Mesothelial cell of epicardium (in vitro differentiated cells): ENCODE measurements at places on chromosomes 16 and 17. TPM values are rescaled to one million over a fixed set of nuclear protein-coding genes. Genes with fewer than 3 reads are reported as not detected.
A peak's percentile ranks its signal among the peaks of the same experiment; 100 is the strongest.

- no peak for DNase-seq
Measured at GRCh38 chr17:77617516-77617915, 341.0 kb upstream of the TNRC6C start.

- no peak for DNase-seq
Measured at GRCh38 chr16:75535901-75536300, at the start of gene CHST5. CHST5 (minus strand) TSS chr16:75536108; CDS start chr16:75530384, 5,724 bp downstream.

DNA sequence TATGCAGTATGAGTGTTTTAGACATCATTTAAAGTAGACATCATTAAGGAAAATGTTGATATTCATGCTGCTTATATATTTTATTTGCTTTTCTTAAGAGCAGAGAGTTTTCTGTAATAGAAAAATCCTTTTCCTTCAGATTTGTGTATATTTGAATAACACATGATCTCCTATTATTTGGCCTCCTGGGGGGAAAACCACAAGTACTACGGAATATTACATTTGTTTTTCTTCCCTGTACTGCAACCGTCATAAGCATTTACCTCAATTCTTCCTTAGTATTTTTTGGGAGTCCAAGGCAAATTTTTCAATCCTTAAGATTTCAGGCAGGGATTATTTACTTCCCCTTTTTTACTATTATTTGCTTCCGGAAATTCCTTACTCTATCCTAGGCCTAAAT lies 6.0 kb downstream of the RSPRY1 start:
- DNase-seq = no peak

DNA sequence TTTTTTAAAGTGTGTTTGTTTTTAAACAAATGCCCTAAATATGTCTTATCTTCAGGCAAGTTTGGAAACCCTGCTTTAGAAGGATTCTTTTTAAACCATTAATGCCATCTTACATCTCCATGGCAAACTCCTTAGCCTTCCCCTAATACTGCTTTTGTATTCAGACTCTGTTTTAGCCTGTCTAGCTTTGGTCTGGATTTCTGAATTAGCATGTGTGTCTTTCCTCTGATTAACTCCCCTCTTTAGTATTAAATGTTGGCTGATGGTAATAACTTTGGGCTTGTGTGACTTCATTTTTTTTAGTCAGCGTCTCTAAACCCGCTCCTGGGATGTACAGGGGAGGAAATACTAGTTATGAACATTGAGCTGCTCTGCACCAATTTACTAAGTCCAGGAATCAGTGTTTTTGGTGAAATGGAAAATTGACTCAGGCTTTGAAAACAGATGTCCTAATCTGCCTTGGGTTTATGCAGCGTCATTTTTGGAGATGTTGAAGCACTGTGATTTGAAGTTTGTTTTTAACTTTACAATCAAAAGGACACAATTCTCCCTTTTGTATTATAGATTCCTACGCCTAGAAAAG lies 22.2 kb downstream of the WIPF2 start:
- no peak for DNase-seq

GRCh38 chr17:1574697-1575471 lies 12.3 kb upstream of the PITPNA start:
- DNase-seq = no peak

- DNase-seq = no peak
Measured at GRCh38 chr17:17904166-17905035, 67.6 kb upstream of the SREBF1 start.

- DNase-seq = no peak
Measured at GRCh38 chr17:17711641-17712162, 30.4 kb downstream of the RAI1 start.

DNA sequence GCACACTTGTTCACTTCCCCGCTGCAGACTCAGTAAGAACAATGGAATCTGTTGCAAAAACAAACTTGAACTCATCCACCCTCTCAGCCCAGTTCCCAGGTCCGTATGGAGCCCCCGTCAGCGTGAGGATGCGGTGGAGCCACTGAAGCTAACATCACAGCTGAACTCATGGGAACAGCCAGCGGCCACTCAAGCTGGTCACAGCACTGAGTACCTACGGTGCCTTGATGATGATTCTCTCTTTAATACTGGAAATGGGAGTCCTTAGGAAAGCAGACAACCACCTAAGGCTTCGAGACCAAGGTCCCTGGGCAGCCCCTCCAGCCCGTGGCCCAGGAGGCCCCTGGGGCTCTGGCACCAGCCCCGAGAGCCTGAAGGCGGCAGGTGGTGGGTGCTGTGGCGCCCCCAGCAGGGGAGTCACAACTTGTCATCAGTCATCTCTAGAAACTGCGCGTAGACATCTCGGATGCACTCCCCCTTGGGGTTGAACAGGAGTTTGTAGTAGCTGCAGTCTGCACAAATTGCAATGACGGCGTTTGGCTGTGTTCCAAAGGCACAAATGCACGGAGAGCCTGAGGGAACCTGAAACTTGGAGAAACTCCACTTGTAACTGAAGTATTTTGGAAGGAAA lies 31.0 kb upstream of the RHOT1 start:
- DNase-seq = peak; percentile 65

DNA sequence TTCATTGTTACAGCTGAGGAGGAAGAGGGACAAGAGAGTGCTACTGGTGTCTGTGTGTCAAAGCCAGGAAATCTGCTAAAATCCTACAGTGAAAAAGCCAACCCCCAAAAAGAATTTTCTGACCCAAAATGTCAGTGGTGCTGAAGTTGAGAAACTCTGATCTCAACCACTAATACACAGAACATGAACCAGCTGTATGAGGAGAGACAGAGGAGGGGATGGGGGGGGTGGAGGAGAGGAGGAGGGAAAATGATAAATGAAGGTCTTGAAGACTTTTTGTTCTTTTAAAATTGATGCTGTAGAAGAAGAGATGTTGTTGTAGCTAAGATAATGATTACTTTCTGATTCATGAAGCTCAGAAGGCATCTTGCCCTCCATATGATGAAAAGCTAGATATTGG lies 27.4 kb upstream of the CDRT4 start:
- DNase-seq = no peak

GRCh38 chr16:15427648-15428239 lies 6.6 kb upstream of the BMERB1 start:
- DNase-seq = no peak

- no peak for DNase-seq
Measured at GRCh38 chr16:79430191-79430678, 170.3 kb downstream of the MAF start.

- DNase-seq = peak; percentile 40
Measured at GRCh38 chr17:77690271-77691161, 268.0 kb upstream of the TNRC6C start.

DNA sequence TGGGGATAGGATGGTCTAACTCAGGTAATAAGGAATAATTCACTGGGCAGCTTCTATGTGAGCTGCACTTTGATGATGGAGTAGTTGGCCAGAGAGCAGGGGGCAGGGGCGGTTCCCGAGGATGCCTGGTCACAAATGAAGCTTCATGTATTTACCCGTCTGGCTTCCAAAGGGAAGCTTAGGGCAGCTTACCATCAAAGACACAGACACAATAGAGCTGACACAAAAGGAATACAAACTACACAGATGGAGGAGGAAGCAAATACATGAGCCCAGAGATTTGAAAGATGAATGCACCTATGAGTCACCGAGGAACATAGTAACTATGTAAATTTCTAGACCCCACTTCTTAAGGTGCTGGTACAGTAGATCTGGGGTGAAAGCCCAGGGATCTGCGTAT lies 8.7 kb upstream of the EMP2 start:
- no peak for DNase-seq

DNA sequence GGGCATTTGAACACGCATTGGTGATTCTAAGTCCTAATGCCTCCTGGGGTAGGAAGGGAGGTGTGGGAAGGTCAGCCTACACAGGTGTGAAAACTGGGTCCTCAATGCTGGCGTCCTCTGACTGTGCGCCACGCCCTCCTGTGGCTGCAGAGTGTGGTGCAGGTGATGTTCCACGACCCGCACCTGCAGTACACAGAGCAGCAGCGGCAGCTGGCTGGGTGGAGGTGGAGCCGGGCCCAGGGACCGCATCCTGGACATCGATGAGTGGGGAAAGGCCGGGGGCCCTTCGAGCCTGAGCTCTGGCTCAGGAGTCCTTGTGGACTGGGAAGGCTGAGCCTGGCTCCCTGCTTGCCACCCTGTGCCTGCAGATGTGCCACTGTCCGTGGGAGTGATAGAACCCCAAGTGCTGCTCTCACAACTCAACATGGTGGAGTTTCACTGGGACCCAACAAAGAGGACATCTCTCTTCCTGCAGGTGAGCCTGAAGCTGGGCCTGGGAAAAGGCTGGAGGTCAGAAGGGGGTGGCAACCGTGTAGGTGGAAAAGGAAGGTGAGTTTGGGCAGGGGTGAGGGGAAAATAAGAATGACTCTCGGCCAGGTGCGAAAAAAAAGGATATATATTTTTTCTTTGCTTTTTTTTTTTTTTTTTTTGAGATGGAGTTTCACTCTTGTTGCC lies 14.0 kb upstream of the STAC2 start:
- no peak for DNase-seq

- DNase-seq = no peak
Measured at GRCh38 chr16:67001726-67002125, 13.3 kb downstream of the CES4A start.

DNA sequence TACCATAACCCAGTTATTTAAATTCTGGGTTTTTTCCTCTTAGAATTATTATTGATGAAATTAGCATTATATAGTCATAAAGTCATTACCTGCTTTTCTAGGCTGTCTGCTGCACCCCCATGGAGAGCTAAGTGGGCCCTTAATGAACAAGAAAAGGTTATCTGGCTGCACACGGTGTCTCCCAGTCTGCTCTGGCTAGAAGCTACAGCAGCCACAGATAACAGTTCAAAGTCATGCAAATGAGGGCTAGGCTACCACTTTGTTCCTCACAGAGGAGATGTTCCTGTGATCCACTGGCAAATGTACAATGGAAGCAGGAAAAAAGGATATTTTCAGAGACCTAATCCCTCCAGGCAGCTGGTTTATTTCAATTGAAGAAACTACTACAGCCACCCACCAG lies 112.1 kb downstream of the SNX11 start:
- no peak for DNase-seq

- no peak for DNase-seq
Measured at GRCh38 chr17:17017343-17018014, 24.8 kb upstream of the MPRIP start.

- peak; percentile 79 for DNase-seq
Measured at GRCh38 chr17:45316434-45317110, at the start of gene MAP3K14. MAP3K14 (minus strand) TSS chr17:45317020; CDS start chr17:45290745, 26,275 bp downstream.

GRCh38 chr16:68539711-68540239 lies 684 bp downstream of the ZFP90 start:
- no peak for DNase-seq

DNA sequence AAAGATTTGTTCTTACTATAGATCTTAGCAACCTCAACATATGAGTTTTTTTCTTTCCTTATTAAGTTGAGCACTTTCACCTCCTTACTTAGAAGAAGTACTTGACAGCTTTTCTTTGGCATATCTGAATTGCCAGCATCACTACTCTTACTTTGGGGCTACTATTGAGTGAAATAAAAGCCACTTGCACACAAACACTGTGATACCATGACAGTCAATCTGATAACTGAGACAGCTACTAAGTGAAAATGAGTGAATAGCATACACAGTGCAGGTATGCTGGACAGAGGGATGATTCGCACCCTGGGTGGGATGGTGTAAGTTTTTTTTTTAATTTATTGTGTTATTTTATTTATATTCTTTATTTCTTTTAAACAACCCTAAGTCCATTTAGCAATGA lies 13.5 kb upstream of the TENT4B start:
- no peak for DNase-seq

DNA sequence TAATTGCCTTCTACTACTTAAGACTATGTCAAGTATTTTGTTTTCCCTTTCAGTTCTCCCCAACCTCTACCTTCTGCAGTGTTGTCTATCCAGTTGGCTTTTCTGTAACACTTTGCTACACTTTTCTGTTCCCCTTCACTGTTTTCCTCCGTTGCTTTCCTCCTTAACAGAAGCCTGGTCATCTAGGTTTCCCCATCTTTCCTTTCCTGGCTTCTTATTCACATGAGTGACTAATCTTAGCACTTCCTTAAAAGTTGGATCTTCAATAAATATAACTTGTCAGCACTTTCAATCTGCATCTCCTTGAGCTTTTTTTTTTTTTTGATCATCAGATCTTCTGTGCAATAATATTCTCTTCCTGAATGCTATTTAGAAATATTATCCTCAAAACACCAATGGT lies 2.8 kb upstream of the SLFN11 start:
- no peak for DNase-seq

DNA sequence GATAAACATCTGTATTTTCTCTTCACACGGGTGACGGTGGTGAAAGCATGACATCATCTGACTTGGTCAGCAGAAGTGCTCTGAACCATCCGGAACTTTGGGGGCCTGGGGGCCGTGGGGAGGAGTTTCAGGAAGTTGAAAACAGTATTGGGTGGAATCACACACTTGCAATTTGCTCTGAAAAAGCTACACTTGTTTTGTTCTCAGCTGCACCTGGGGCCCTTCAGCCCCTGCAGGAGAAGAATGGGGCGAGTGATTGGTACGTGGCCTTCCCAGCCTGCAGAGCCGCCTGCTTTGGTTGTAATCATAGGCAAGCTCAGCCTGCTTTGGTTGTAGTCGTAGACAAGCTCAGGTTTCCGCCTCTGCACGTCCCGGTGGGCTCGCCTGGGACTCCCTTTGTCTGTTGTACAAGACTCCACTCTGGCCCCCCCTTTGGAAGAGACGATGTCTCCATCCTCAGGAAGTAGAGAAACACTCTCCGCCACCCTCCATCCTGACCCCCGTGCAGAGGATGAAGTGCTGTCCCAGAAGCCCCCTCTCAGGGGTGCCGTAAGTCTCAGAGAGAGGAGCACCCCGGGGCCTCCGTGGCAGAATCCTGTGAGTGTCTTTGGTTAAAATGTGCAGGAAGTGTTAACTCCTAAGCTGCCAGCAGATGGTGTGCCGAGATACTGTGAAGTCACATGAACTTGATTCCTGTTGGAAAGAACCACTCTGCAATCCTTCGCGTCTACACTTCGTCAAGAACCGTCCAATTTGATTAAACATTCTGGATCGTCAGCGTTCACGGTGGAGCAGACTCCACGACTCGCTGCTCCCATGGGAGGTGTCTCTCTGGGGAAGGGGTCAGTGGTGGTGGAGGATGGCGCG lies 5.4 kb downstream of the BANP start:
- DNase-seq = no peak

PYY gene
- total RNA-seq = not detected in 3 replicates

C1QTNF8 gene
- total RNA-seq = 0.20 TPM in 1 of 3 replicates, not detected in the others

DHRS7C gene
- not detected in 3 replicates for total RNA-seq

GUCY2D gene
- 0.34 to 0.75 TPM (median 0.69 TPM) in 3 replicates for total RNA-seq

ARHGDIG gene
- 3.6 to 4.8 TPM (median 4.7 TPM) in 3 replicates for total RNA-seq

C1QL1 gene
- total RNA-seq = 2.2 to 3.1 TPM (median 3.0 TPM) in 3 replicates

TBC1D3G gene
- not detected in 3 replicates for total RNA-seq

CHST5 gene
- total RNA-seq = 0.40 to 0.50 TPM (median 0.49 TPM) in 3 replicates

MMP15 gene
- 16.2 to 17.8 TPM (median 16.3 TPM) in 3 replicates for total RNA-seq
